Effector CD4-positive, alpha-beta T cell (primary cell): ENCODE measurements at places on chromosomes 13 and 19.

GRCh38 chr19:13705928-13706447 lies 58.3 kb upstream of the MRI1 start:
- DNase-seq = no peak

- no peak for DNase-seq
Observed at GRCh38 chr13:41895478-41895877, 65.4 kb downstream of the VWA8 start.

DNA sequence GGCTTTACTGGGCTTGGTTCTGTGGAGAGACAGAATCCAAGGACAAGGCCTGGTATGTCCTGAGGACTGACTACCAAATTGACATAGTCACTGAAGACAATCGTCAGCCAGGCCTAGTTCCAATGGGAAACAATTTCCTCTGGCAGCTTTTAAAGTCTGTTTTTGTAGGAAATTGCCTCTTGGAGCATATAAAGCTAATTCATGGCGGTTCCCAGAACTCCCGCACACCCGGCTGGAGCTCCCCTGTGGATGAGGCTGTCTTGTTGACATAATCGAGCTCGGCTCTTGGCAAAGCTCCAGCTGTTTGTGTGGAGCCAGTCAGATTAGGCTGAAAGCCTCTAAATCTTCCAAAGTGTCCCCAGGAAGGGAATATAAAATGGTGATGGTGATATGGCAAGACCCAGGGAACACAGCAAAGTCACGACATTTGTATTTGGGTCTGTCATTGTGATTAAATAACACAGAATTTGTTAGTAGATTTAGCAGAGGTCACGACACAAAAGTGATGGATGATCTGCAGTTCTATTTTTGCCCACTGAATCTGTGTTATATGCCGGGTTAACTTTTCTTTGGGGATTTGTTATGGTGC lies 395.0 kb downstream of the PCDH9 start:
- DNase-seq = no peak

DNA sequence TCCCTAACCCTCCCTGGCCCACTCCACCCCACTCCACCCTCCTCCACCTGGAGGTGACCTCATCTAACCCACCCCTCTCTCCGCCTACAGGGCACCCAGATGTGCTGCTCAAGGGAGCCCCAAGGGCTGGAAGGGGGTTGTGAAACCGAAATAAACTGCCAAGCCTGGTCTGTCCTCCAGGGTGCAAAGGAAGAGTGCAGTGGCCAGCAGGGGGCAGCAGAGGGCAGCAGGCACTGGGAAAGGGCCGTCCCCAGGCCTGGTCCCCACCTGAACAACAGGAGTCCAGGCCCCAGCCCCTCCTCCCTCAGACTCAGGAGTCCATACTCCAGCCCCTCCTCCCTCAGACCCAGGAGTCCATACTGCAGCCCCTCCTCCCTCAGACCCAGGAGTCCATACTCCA lies 8.4 kb upstream of the BCAM start:
- DNase-seq = peak; percentile 78

GRCh38 chr13:51083706-51084105 lies 27.4 kb downstream of the C13orf42 start:
- no peak for DNase-seq
